NCI-H526 (cell line): ENCODE measurements at places on chromosomes 6 and 20.

DNA sequence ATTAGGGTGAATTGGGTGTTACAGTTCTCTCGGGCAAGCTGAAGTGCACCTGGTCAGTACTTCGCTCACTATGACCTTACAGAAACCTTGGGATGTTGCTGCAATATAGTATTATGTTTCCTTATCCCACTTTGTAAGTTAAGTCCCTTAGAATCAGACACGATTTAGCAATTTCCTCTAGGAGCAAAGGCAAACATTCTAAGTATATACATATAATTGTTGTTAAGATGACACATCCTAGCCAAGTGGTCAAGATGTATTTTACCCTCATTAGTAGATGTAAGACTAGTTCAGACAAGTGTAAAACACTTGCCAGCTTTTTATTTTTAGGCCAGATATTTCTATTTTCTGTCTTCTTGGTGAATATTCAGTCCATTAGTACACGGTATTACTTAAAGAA lies 31.1 kb upstream of the RGS17 start:
- DNase-seq: no peak

DNA sequence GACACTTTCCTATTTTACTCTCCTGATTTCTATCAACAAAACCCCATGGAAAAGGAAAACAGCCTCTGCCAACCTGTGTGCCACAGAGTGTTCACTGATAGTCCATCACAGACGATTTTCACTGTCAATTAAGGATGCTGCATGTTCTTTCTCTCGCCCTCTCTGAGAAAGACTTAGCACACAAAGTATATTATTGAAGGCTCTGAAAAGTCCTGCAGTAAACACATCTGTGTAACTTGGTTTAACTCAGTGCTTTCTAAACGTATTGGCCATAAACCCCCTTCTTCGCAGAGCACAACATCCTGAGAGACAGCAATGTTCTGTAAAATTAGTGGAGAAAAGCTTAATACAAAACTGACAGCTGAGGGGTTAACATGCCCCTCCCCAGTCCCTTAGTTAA lies 26.6 kb downstream of the MDGA1 start:
- no peak for DNase-seq

DNA sequence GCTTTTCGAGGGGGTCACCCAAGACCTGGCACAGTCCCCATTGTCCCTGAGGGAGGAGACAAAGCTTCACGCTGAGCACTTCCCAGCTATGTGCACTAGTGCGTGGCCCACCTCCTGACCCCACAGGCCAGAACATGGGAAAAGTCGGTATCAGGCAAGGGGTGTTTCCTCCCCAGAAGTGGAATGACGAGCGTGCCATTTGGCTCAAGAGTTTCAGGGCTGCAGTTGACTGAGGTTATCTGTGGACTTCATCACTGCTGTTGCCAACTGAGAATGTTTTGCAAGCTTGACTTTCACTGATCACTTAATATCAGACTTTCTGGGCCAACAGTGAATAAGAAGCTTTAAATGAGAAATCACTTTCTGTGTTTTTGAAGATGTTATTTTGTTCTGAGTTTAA lies 137.0 kb upstream of the AFDN start:
- DNase-seq: no peak

GRCh38 chr6:136656121-136656520 lies 105.9 kb upstream of the MAP7 start:
- DNase-seq: no peak

DNA sequence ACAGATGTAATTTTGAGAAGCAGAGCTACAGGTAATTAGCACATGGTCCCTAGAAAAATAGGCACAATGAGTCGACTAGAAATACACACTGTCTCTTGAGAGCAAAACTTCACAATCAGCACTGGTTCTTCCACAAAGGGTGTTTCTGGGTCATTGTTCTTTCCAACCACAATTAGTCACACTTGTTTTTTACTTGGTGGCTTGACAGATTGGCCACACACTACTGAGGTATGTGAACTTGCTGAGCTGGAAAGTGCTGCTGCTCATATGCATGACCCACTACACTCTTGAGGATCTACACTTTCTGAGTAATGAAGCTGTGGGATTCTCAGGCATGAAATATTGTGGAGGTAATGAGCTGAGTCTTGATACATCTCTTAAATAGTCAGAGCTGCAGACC lies 347.7 kb downstream of the BCKDHB start:
- no peak for DNase-seq

GRCh38 chr20:30484749-30485070 lies 772.8 kb upstream of the DEFB115 start:
- no peak for DNase-seq

DNA sequence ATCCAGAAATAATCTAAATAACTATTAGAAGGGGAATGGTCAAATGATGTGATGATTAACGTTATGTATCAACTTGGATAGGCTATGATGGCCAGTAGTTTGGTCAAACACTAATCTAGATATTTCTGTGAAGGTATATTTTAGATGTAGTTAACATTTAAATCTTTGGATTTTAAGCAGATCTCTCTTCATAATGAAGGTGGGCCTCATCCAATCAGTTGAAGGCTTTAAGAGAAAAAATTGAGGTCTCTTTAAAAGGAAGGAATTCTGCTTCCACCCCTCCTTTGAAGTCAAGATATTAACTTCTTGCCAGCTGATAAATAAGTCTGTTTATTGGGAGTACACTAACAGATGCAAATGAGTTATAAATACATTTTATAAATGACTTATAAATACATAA lies 760.0 kb upstream of the SLC35B3 start:
- no peak for DNase-seq

- DNase-seq: no peak
Observed at GRCh38 chr6:164502833-164503232, 806.6 kb downstream of the C6orf118 start.

DNA sequence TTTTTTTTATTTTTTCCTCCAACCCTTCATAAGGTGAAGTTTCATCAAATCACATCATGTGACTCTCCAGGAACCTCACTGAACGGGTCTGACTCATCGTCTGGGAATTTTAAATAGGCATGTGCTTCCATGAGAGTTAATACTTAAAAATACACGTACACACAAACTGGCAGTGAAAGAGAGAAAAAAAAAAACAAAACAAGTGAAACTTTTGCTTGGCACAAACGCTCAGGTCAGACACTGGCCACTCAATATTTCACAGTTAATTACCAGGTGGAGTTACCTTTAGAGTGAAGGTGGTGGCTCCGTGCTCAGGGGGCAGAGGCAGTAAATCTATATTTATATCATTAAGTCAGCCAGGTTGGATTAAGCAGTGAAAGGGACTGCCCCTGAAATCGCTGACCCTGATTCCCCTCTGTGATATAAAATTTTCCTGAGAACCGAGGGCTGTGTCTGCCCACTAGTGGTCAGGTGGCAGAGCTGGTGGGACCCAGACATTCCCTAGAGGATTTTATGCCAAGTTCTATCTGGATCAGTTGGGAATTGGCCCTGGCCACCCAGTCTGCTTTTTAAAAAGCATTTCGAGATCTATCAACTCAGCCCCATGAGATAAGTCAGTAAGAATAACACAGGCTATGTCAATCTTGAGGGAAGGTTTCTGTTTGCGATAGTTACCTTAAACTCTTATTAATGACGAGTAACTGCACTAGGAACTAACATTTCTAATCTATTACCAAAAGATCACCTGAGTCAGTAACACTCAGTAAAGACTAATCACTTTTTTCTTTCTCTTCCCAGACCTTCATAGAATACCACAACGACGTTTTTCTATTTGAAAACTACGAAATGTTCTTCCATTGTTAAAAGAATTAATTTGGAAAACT lies 259.1 kb downstream of the HDGFL1 start:
- DNase-seq: peak; percentile 64

GRCh38 chr20:19603376-19603750 lies 154.7 kb upstream of the RIN2 start:
- DNase-seq: no peak

GRCh38 chr20:53917145-53918019 lies 153.0 kb downstream of the BCAS1 start:
- DNase-seq: no peak

DNA sequence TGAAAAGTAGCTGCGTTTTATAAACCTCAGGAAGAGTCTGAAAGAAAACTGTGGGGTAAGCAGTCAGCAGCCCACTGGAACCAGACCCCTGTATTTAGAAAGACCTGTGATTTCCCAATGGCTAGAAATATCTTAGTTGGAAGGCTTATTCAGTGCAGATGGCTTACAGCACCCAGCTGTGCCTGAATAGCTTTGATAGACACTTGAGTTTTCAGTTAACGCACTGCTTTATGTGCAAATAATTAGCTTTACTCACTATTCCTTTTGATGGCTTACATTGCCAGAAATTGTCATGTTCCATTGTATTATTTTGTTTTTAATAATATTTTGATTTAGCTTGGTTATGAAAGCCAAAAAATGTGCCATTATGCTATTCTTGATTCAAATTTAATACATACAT lies 465.3 kb upstream of the SYNCRIP start:
- no peak for DNase-seq

- DNase-seq: peak; percentile 73
Observed at GRCh38 chr6:46015119-46015968, at the start of gene CLIC5. Gene CLIC5 (minus strand): TSS chr6:46015860. CDS start chr6:46015542, 318 bp downstream.

DNA sequence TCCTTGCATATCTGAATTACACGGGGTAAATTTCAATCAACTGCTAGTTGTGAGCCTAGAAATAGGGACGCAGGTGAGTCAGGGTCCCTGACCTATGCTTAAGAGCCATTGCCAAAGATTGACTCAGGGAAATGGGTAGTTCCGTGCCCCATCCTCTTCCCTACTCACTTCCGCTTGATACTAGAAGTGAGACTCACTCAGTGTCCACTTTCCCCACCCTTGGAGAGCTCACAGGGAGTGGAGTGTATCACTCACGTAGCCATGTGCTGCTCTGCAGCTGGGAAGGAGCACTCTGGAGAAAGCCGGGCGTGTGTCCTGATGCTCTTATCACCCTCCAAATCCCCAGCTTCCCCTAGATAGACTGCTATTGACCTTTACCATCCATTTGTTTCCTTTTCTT lies 543 bp upstream of the MUC22 start:
- DNase-seq: no peak

GRCh38 chr6:52497652-52498408 lies 77.7 kb downstream of the EFHC1 start:
- DNase-seq: no peak

DNA sequence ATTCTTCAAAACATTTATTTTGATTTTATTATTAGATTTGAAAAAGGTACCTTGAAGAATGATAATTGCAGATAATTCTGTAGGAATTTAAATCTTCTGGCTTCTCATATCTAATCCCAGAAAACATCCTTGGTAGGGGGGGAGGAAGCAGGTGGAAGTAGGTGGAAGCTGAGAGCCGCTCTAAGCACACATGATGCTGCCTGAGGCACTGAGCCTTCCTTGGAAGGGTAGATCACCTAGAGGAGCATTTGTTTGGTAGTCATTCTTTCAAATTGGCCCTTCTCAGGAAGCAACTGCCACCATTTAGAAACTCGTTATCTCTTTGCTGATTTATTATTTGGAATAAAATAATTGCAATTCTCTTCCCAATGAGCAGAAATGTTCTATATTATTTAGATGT lies 623.3 kb downstream of the CD109 start:
- DNase-seq: no peak

DNA sequence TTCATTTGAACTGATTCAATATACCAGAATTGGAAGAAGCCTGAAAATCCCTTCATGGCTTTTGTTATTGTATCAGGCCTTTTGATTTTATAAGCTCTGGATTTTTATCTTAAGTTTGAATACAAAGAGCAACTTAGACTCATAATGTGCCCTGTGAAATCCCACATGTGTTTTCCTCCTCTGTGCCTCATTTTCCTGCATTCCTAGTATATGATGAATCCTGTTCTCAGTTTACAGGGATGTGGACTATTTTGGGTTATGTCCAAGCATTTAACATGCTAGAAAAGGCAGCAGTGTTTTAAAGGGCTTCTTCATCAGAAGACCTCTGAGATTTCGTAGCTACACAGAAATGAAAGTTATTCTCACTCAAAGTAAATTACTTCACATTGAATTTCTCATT lies 455.0 kb downstream of the RFPL4B start:
- DNase-seq: no peak

DNA sequence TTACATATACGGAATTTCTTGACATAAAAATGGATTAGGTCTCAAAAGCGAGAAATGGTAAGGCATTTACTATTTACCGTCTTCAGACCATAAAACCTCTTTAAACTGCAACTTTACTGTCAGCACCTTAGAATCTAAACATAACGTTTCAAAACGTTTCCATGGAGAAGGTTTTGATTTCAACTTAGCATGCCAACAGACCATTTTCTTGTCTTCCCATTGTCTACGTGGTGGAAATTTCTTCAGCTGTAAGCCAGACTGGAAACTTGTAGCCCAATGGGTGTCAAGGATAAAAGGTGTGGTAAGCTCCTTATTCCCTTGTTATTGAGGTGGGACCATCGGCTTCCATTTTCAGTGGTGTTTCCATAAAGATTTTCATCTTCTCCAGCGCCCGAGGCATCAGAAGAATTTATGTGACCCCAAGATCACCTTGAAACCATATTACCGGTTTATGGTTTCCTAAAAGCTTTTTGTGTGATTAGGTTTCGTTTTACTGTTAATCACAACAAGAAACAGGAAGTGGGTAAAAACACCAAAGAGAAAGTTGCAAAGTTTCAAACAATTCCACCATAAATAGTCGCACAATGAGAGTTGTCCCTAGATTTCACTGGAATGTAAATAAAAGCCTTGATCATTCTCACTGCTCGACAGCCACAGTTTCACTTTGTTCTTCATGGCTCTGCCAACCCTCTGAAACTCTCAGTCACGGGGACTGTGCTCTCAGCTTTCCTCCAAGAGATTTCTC lies 63.0 kb upstream of the CD2AP start:
- no peak for DNase-seq

DNA sequence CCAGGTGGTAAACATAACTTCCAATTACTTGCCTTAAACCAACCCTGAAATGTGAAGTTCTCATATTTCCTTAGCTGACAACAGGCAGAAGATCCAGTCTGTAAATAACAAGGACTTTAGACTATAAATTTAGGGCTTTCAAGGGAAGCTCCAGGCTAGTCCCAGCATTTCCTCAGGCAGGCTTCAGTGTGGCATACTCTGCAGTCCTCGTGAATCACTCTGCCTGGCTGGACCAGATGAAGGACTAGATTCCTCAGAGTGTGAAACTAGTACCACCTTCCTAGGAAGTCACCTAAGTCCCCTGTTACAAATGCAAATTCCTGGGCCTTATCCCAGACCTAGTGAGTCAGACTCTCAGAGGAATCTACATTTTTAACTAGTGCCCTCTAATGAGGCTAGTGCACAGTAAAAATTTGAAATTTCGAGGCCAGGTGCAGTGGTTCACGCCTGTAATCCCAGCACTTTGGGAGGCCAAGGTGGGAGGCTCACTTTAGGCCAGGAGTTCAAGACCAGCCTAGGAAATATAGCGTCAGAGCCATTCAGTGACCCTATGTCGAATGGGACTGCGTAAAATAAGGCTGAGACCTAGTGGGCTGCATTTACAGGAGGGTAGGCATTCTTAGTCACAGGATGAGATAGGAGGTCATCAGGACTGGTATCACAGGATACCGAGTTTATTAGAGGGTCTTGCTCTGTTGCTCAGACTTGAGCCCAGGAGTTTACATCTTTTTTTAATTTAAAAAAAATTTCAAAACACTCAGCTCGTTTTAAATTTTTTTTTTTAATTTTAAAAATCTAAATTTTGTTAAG lies 279.6 kb upstream of the JARID2 start:
- DNase-seq: peak; percentile 15
